ENCODE measurements at places on chromosomes 6 and 20. TPM values are rescaled to one million over a fixed set of nuclear protein-coding genes. Genes with fewer than 3 reads are reported as not detected.

The TMEM217 gene
- 2.1 TPM for polyA plus RNA-seq

The RBM24 gene
- 0.39 TPM for polyA plus RNA-seq

The CLIC5 gene
- polyA plus RNA-seq: 10.1 TPM

The AURKA gene
- 13.4 TPM for polyA plus RNA-seq

The ECT2L gene
- polyA plus RNA-seq: not detected

The PDE10A gene
- 2.0 TPM for polyA plus RNA-seq

The CD83 gene
- polyA plus RNA-seq: 6.2 TPM

The SLC35F1 gene
- polyA plus RNA-seq: 0.11 TPM

The PTPRT gene
- polyA plus RNA-seq: 0.85 TPM

The TCF15 gene
- not detected for polyA plus RNA-seq

The BMP2 gene
- polyA plus RNA-seq: 64.6 TPM

The FNDC1 gene
- polyA plus RNA-seq: 0.84 TPM

The RCAN2 gene
- polyA plus RNA-seq: 6.9 TPM

The GNAS-AS1 gene
- polyA plus RNA-seq: 0.97 TPM

The FGD2 gene
- polyA plus RNA-seq: 5.2 TPM

The MOCS1 gene
- polyA plus RNA-seq: 14.5 TPM

The MMP24 gene
- polyA plus RNA-seq: 1.2 TPM

The GABRR1 gene
- polyA plus RNA-seq: 0.60 TPM

The PROKR2 gene
- not detected for polyA plus RNA-seq

The C4B gene
- polyA plus RNA-seq: 78.0 TPM

The BPI gene
- 0.66 TPM for polyA plus RNA-seq

The CTCFL gene
- polyA plus RNA-seq: not detected

The LGSN gene
- 0.73 TPM for polyA plus RNA-seq

The PRICKLE4 gene
- polyA plus RNA-seq: 0.80 TPM

The PHACTR1 gene
- polyA plus RNA-seq: 6.1 TPM

The CSE1L gene
- 34.3 TPM for polyA plus RNA-seq

The GSTA2 gene
- polyA plus RNA-seq: 383 TPM

The BLOC1S5 gene
- 9.9 TPM for polyA plus RNA-seq

The LINC00237 gene
- polyA plus RNA-seq: not detected

The RAB44 gene
- polyA plus RNA-seq: not detected

The VWA7 gene
- 2.8 TPM for polyA plus RNA-seq

The OR2J3 gene
- polyA plus RNA-seq: not detected

The EYS gene
- polyA plus RNA-seq: 0.68 TPM

The TUBB1 gene
- not detected for polyA plus RNA-seq

The GNMT gene
- polyA plus RNA-seq: 16.2 TPM

The CNR1 gene
- 1.1 TPM for polyA plus RNA-seq

The C6orf58 gene
- polyA plus RNA-seq: not detected

The NR2E1 gene
- polyA plus RNA-seq: not detected

The TSPO2 gene
- polyA plus RNA-seq: 2.7 TPM

The SALL4 gene
- 8.5 TPM for polyA plus RNA-seq

The APOM gene
- 40.7 TPM for polyA plus RNA-seq

The PNPLA1 gene
- 0.48 TPM for polyA plus RNA-seq

The TPMT gene
- polyA plus RNA-seq: 10.5 TPM

The BCAS1 gene
- polyA plus RNA-seq: 5.1 TPM

The GRIK2 gene
- 1.6 TPM for polyA plus RNA-seq

The RUNX2 gene
- polyA plus RNA-seq: 1.0 TPM

The GSTA1 gene
- polyA plus RNA-seq: 767 TPM

The CRISP2 gene
- polyA plus RNA-seq: 0.21 TPM

The SLC22A2 gene
- polyA plus RNA-seq: 1.5 TPM

All from hepatocyte (in vitro differentiated cells).